Thymus (tissue), 14 donors: ENCODE measurements at places on chromosomes 2 and 18. TPM values are rescaled to one million over a fixed set of nuclear protein-coding genes. Genes with fewer than 3 reads are reported as not detected.

Gene CELF4
- 0.05 TPM for total RNA-seq

DNA sequence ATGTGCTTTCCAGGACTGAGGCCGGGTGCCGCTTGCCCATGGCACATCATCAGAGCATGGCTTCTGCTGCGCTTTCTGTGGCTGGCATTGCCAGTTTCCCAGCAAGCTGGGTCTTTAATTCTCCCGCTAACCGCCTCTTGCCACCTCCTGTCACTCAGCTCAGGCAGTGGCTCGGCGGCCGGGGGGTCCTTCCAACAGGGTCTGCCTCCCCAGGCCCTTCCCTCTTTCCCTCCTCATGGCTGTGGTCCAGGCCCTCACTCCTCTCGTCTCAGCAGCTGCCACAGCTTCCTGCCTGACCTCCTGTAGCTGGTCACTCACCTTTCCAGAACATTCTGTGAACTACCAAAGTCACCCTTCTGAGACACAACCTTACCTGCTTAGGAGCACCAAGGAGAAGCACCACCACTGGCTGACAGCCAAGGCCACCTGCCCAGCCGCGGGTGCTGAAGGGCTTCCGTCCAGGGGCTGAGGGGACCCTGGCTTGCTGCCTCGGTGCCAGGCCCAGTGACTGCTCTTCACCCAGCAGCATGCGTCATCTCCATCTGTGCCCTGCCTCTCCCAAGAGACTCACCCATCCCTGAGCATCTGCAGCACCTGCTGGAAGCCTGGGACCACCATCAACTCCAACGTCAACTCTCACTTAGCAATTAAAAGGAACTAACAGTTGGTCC is 22.6 kb downstream of the CHMP1B start:
- no peak for DNase-seq
- no peak overlapping the region for H3K27ac ChIP-seq
- H3K4me3 ChIP-seq: no peak overlapping the region
- H3K4me1 ChIP-seq: no peaks in the 10 kb centered on the region
- no peaks in the 10 kb centered on the region for H3K36me3 ChIP-seq

Gene RIOK3
- total RNA-seq: 34.8 TPM

DNA sequence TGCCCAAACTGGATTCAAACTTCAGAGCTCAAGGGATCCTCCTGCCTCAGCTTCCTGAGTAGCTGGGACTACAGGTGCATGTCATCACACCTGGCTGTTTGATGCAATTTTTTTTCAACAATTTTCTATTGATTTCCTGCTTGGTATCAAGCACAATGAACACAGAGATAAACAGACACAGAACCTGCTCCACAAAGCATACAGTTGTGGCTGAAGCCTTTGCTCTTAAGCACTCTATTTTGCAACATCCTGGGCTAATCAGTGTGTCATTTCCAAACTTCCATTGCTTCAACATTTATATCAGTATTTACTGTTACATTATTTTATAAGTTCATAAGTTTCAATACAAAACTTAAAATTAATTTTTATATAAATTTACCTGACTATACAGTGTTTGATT is 79.4 kb downstream of the NEB start:
- no peak overlapping the region for H3K4me3 ChIP-seq
- H3K36me3 ChIP-seq: no peaks in the 10 kb centered on the region
- no peak for DNase-seq
- no peaks in the 10 kb centered on the region for H3K27me3 ChIP-seq
- no peaks in the 10 kb centered on the region for H3K4me1 ChIP-seq
- H3K27ac ChIP-seq: no peak overlapping the region

Gene EIF4E2
- total RNA-seq: 59.5 TPM

- H3K4me1 ChIP-seq: no peaks in the 10 kb centered on the region
- H3K27ac ChIP-seq: no peak overlapping the region
- no peaks in the 10 kb centered on the region for H3K27me3 ChIP-seq
- no peak overlapping the region for H3K4me3 ChIP-seq
Observed at GRCh38 chr2:200337621-200338020, 31.1 kb downstream of the SPATS2L start.

Gene MARCO
- 4.2 TPM for total RNA-seq

- no peak overlapping the region for H3K27ac ChIP-seq
- DNase-seq: no peak
- peaks cover 36% of the 10 kb centered on the region for H3K4me1 ChIP-seq
Observed at GRCh38 chr2:230886671-230887071, 21.9 kb downstream of the ITM2C start.

- no peaks in the 10 kb centered on the region for H3K27me3 ChIP-seq
- H3K36me3 ChIP-seq: peaks cover 2% of the 10 kb centered on the region
- H3K4me3 ChIP-seq: no peak overlapping the region
- DNase-seq: no peak
- H3K4me1 ChIP-seq: peaks cover 9% of the 10 kb centered on the region
Observed at GRCh38 chr2:55025082-55025481, 25.2 kb downstream of the RTN4 start.

Gene NOSTRIN
- total RNA-seq: 2.8 TPM

GRCh38 chr18:286515-287310 is 18.9 kb upstream of the THOC1 start:
- H3K36me3 ChIP-seq: no peaks in the 10 kb centered on the region
- H3K27ac ChIP-seq: no peak overlapping the region
- no peaks in the 10 kb centered on the region for H3K4me1 ChIP-seq
- H3K4me3 ChIP-seq: no peak overlapping the region
